ENCODE measurements at places on chromosomes 1 and 21.

GRCh38 chr1:52179073-52179472 is 37.2 kb downstream of the ZFYVE9 start:
- no peak for DNase-seq

DNA sequence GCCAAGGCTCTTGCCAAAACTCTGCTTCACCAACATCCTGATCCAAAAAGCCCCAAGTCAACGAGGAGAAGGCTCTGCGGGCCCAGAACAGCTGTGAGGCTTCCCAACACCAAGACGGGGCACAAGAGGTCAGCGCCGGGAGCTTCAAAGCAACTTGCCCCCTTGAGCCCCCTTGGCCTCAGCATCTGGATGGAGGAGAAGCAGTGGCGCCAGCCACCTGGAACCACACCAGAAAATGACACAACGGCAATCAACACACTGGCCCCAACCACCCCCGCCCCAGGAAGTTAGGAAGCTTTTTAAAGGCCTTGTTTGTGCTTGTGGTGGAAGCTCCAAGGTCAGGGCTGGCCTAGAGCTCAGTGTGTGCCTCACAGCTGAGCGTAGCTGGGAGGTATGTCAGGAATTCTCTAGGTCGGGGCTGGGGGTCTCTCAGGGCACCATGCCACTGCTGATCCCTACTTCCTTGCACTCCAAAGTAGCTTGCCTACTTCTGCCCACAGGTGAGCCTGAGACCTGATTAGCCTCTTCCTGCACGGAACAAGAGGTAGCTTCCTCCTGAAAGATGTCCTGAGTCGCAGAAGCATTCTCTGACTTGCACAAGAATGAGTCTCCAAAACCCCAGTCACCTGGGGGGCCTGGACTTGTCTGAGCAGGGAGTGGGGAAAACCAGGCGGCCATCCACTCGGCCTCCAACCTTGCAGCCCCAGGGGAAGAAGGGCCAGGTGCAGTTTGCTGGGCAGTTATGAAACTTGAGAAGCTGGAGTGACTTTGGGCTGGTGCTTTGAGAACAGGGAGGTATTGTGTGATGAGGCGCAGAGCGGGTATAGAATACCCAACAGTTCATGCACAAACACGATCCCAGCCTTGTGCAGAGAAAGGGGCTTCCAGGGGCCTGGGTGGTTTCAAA is 9.7 kb upstream of the SRP9 start:
- DNase-seq = peak; percentile 45

GRCh38 chr21:38037416-38037815 is 121.2 kb upstream of the KCNJ6 start:
- DNase-seq = no peak

DNA sequence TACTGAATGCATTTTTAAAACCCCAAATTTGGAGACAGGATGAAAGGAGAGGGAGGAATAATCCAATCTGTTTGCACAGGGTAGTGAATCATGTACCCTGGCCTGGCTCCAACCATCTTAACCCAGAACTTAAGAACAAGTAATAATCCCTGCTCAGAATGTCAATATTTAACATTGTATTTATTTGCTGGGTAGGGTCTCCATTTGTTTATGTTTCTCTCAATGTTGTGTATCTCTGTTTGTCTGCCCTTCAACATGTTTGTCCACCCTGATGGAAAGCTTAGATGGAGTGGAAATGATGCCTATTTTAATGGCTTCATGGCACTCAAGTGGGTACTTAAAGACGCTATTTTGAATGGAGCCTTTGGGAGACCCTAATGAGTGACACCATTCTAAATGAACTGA is 54.4 kb upstream of the CDC42BPA start:
- no peak for DNase-seq

- no peak for DNase-seq
These were observed 40.0 kb downstream of the LTN1 start for GRCh38 chr21:28952686-28953085.

DNA sequence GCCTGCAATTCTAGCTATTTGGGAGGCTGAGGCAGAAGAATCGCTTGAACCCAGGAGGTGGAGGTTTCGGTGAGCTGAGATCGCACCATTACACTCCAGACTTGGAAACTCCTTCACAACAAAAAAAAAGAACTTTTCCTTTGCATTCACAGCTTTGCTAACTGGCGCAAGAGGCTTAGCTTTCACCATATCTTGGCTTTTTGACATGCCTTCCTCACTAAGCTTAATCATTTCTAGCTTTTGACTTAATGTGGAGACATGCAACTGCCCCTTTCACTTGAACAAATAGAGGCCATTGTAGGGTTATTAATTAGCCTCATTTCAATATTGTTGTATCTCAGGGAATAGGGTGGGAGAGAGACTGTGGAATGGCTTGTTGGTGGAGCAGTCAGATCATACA is 8.7 kb downstream of the KPNA6 start:
- no peak for DNase-seq

DNA sequence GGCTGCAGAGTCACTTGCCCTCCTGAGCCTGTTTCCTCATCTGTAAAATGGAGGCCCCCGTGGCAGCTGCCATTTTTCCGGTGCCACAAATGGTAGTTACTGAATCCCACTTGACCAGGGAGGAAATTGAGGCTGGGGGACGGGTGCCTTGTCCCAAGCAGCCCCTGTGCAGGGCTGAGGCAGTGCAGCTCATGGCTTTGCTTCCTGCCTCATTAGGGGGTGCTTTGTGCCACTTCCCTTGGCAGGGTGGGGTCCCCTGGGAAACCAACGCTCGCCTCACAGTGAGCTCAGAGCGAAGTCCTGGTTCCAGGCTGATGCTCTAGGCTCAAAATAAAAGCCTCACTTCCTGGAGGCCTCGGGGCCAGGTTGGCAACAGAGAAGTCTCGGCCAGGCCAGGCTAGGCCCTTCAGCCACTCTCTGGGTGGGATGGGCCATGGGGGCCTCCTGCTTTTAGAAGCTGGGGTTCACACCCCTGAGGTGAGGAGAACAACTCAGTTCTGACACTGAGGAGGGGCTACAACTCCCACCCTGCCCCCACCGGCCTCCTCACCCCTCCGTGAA is 6.8 kb downstream of the LAPTM5 start:
- DNase-seq = no peak

GRCh38 chr1:150012611-150013010 is 2.1 kb upstream of the OTUD7B start:
- no peak for DNase-seq

DNA sequence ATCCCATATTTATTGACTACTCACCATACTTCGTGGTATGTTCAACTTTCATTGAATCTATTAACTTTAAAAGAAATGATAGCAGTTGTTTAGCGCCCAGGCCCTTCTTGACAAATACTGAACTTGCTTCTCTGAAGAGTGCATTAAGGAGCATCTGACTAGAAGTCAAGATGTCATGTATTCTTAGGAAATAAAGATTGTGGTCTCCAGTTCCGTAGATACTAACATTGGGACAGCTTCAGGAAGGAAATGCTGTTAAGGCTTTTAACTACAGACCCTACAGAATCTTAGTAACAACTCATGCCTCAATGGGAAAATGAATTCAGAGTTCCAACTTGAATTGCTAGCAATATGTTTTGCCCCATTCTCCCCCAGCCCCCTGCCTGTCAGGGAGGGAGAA is 14.8 kb downstream of the LYST start:
- no peak for DNase-seq
